ENCODE measurements at places on chromosomes 13 and 19. TPM values are rescaled to one million over a fixed set of nuclear protein-coding genes. Genes with fewer than 3 reads are reported as not detected.

DNA sequence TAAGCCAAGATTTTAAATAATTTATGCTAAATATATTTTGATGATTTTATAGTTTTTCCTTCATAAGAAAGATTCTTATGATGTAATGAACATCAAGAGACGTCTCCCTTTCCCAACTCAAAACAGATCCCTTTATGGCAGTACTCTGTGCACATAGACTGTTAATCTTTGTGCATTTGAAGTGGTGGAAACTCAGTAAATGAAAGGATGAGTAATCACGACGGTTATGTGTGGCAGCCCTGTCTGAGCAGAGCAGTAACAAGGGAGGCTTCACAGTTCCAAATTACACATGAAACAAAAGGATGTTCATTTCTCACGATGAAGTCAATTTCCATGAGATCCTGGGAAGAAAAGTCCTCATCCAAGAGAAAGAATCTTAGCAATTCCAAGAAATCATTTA lies 498.1 kb downstream of the KLF5 start:
- no peaks in the 10 kb centered on the region for H3K27me3 ChIP-seq
- H3K4me1 ChIP-seq = no peaks in the 10 kb centered on the region
- H3K36me3 ChIP-seq = no peaks in the 10 kb centered on the region

DNA sequence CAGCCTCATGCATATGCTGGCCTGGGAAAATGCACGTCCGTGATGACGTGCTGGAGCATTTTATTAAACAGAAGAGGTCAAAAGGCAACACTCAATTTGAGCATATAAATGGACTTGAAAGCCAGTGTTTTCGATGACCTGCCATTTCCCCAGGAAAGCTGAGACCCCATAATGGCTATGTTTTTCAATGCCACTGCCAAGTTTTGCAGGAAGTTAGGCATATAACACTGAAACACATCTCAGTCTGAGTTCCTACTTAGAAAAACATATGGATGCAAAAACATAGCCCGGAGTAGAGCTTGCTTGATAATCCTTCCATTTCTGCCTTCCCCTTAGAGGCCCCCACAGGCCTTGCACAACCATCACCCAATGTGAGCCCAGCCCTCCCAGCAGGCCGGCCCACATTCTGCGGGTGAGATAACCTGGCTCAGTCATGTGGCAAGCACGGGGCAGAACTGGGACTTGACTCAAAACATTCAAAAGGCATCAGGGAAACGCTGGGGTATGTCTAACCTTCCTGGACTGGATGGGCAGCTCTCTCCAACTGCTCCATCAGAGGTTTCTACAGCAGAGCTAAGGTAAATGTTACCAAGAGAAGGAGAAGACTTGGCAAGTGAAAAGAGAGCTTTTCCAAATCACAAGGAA lies 24.9 kb downstream of the EPS15L1 start:
- peaks cover 58% of the 10 kb centered on the region for H3K4me1 ChIP-seq
- H3K27me3 ChIP-seq = no peaks in the 10 kb centered on the region

DNA sequence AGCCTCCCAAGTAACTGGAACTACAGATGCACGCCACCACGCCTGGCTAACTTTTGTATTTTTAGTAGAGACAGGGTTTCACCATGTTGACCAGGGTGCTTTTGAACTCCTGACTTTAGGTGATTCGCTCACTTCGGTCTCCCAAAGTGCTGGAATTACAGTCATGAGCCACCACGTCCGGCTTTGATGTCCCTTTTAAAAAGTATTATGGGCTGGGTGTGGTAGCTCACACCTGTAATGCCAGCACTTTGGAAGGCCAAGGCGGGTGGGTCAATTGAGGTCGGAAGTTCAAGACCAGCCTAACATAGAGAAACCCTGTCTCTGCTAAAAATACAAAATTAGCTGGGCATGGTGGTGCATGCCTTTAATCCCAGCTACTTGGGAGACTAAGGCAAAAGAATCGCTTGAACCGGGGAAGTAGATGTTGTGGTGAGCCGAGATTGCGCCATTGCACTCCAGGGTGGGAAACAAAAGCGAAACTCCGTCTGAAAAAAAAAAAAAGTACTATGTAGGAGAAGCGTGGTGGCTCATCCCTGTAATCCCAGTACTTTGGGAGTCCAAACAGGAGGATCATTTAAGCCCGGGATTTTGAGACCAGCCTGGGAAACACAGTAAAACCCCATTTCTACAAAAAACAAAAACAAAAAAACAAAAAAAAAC lies 22.8 kb upstream of the ERVV-1 start:
- H3K4me3 ChIP-seq = no peak overlapping the region
- peaks cover 1% of the 10 kb centered on the region for H3K27me3 ChIP-seq
- no peak for DNase-seq
- no peak overlapping the region for H3K27ac ChIP-seq
- H3K4me1 ChIP-seq = no peaks in the 10 kb centered on the region

DNA sequence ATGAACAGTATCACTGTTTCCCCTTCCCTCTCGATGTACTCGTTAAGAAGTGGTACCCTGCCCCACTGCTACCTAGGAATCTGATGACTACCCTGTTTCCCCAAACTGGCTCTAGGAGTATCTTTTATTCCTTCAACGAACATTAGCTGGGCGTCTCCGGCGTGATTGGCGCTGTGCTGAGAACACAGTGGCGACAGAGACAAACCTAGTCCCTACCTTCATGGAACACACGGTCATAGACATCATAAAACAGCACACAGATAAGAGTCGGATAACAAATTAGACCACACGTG lies 730 bp downstream of the SYMPK start:
- DNase-seq = no peak
- peak overlapping the region; percentile 92 for H3K4me3 ChIP-seq
- H3K36me3 ChIP-seq = peaks cover 25% of the 10 kb centered on the region

- H3K27ac ChIP-seq = no peak overlapping the region
- H3K36me3 ChIP-seq = peaks cover 36% of the 10 kb centered on the region
- no peak for DNase-seq
- H3K4me1 ChIP-seq = no peaks in the 10 kb centered on the region
These were observed 13.1 kb downstream of the SH2D3A start for GRCh38 chr19:6754136-6754535.

GRCh38 chr13:113091891-113092775 lies 13.5 kb upstream of the F7 start:
- H3K4me3 ChIP-seq = no peak overlapping the region
- no peaks in the 10 kb centered on the region for H3K4me1 ChIP-seq
- DNase-seq = no peak

- no peaks in the 10 kb centered on the region for H3K27me3 ChIP-seq
- no peak for DNase-seq
- no peak overlapping the region for H3K4me3 ChIP-seq
- H3K27ac ChIP-seq = no peak overlapping the region
These were observed 6.0 kb downstream of the SIX5 start for GRCh38 chr19:45762870-45763631.

DNA sequence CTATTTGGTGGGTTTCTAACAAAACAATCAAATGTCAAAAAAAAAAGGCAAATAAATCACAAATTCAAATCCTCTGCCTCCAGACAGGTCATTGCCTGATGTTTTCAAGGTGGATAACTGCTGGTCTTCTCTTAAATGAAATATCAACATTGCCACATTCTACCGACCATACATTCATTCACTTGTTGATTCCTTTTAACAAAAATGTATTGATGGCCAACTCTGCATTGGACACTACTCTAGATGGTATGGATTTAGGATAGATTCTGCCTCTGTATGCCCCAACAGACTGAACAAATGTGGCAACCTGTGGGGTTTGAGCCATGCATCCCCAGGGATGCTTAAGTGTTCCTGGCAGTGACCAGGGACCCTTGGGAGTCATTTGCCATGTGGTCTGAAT lies 87.6 kb upstream of the STK24 start:
- no peaks in the 10 kb centered on the region for H3K36me3 ChIP-seq
- H3K4me3 ChIP-seq = no peak overlapping the region
- DNase-seq = no peak
- H3K4me1 ChIP-seq = no peaks in the 10 kb centered on the region
- H3K27ac ChIP-seq = no peak overlapping the region

- H3K4me3 ChIP-seq = no peak overlapping the region
- H3K4me1 ChIP-seq = no peaks in the 10 kb centered on the region
- H3K27ac ChIP-seq = no peak overlapping the region
- no peaks in the 10 kb centered on the region for H3K36me3 ChIP-seq
These were observed 267.3 kb downstream of the DCT start for GRCh38 chr13:94212196-94212595.

DNA sequence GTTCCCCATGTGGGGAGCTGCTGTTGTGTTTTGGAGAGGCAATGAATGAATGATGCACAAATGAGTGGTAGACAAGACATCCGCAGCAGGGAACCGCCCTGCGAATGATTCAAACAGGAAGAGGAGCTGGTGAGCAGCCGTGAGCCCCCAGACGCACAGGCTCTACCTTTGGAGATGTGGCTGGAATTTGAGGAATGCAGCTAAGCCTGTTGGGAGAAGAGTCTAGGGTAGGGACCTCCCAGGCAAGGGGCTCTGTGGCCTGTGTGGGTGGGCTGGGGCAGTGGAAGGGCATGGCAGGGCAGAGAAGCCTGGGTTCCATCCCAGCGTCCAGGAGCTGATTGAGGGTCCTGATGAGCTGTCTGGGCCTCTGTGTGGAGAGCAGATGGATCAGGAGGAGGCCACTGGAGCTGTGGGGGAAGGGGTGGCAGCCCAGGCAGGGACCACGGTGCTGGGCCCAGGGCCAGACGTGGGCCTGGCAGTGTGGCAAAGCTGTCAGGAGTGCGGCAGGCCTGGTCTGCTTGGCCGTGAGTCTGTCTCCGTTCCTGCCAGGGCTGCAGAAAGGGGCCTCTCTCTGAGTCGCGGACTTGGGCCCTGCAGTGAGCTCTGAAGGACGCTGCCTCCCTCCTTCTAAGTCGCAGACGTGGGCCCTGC lies 41.8 kb upstream of the DCUN1D2 start:
- H3K27me3 ChIP-seq = no peaks in the 10 kb centered on the region
- no peak for DNase-seq
- H3K4me1 ChIP-seq = no peaks in the 10 kb centered on the region
- no peak overlapping the region for H3K4me3 ChIP-seq

DNA sequence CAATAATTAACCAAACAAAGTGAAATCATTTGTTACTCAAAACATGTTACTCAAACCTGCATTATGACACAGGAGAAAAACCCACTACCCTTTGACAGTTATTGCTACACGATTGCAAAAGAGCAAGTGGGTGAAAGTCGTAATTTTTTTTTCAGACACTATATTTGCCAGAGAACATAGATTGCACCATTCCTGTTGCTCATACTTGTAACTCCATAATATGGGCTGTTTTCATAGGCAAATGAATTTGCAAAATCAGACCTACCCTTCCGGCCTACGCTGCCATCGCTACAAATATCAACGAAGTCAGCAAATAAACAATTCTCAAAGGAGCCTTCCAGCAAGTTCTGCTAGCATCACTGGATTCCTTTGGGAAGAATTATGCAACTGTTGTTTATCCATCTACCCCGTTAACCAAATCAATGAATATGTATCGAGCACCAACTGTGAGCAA lies 396.5 kb downstream of the IRS2 start:
- H3K27ac ChIP-seq = no peak overlapping the region
- peaks cover 5% of the 10 kb centered on the region for H3K27me3 ChIP-seq
- DNase-seq = no peak
- H3K36me3 ChIP-seq = no peaks in the 10 kb centered on the region

GJB6 gene
- polyA plus RNA-seq = 0.03 TPM

ZNF260 gene
- 1.9 TPM for polyA plus RNA-seq

SHISA7 gene
- polyA plus RNA-seq = not detected

CGB2 gene
- polyA plus RNA-seq = 0.10 TPM

FOXA3 gene
- polyA plus RNA-seq = 0.35 TPM

TJP3 gene
- 0.21 TPM for polyA plus RNA-seq

ZNF552 gene
- 1.8 TPM for polyA plus RNA-seq

FAM83E gene
- polyA plus RNA-seq = 0.01 TPM

KL gene
- polyA plus RNA-seq = 0.59 TPM

ZSCAN4 gene
- not detected for polyA plus RNA-seq

GPR12 gene
- 0.01 TPM for polyA plus RNA-seq

ADPRHL1 gene
- 326 TPM for polyA plus RNA-seq

PLA2G4C gene
- polyA plus RNA-seq = 21.9 TPM
